ENCODE measurements at places on chromosomes 16 and 17.

- DNase-seq, result no peak
These were observed 237.3 kb downstream of the PMP22 start for GRCh38 chr17:15027853-15028252.

GRCh38 chr17:32904891-32905290, 23.1 kb upstream of the TMEM98 start:
- no peak for DNase-seq

DNA sequence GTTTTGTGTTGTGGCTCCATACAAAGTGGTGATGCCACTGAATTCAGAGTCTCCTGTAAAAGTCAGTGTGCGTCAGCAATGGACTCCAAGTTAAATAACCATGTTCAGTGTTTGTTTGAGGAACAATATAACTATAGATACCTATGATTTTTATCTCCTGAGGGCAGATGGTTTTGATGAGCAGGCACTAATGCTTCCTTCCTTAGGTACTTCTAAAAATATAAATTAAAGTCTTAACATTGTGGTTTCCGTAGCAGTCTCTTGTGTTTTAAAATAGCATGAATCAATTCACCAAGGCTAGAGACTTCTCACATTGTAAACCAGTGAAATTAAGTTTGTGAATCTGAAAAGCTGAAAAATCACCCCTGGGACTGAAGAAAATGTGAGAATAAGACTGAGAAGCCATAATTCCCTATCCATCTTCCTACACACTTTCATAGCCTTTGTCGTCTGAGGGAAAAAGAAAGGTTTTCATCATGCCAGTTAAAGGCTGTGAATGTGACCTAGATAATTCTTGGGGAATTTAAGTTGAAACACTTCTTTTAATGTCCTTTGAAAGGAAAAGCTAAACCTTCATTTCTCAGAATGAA, 1502.9 kb downstream of the CDH11 start:
- DNase-seq, result no peak

DNA sequence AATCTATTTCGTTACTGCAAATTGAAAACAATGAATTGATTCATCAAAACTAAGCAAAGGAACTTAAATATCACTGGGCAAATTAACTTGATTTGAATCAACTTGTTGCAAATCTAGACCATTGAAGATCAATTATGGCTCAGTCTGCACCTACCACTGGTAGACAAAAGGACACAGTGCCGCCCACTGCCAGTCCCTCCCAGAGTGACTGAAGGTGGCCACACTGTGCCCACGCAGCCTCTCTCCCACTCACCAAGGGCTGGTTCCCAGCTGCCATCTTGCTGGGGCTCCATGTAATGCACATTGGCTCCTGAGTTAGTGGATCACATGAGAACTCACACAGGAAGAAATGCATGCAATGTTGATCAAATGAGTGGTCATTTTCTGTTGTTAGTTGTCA, 78.1 kb downstream of the PLXDC1 start:
- no peak for DNase-seq

GRCh38 chr16:4679850-4680636, 13.3 kb upstream of the NUDT16L1 start:
- DNase-seq, result no peak

DNA sequence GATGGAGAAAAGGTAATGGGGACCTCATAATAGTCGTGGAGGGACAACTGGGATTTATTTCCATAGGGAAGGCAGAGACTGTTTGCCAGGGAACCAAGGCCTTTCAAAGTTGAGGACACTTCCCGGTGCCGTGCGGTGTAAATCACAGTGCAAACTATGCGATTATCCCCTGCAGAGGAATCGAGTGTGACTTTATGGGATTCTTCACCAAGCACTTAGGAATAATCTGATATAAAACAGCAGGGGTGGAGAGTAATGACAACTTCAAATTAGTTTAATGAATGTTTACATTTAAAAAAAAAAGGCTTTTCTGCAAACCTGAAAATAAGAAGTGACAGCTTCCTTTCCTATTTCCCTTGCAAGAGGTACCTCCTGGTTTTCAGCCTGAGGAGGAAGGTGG, 538.2 kb downstream of the MAF start:
- DNase-seq, result no peak

DNA sequence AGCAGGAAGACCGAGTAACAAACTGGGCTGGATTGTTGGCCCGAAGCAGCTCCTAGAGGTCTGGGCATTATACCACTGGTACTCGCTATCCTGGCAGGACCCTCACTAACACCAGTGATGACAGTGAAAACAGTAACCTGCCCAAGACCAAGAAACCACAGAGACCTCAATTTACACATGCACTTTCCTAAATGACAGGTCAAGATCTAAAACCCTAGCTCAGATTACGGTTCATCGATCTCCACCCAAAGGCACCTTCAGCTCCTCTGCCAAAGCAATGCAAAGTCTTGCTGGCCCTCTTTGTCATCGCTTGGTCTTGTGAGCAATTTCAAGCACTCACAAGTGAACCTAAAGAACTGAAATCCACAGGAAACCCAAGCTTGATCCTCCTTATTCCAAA, 1.5 kb downstream of the PIP4K2B start:
- DNase-seq, result no peak

DNA sequence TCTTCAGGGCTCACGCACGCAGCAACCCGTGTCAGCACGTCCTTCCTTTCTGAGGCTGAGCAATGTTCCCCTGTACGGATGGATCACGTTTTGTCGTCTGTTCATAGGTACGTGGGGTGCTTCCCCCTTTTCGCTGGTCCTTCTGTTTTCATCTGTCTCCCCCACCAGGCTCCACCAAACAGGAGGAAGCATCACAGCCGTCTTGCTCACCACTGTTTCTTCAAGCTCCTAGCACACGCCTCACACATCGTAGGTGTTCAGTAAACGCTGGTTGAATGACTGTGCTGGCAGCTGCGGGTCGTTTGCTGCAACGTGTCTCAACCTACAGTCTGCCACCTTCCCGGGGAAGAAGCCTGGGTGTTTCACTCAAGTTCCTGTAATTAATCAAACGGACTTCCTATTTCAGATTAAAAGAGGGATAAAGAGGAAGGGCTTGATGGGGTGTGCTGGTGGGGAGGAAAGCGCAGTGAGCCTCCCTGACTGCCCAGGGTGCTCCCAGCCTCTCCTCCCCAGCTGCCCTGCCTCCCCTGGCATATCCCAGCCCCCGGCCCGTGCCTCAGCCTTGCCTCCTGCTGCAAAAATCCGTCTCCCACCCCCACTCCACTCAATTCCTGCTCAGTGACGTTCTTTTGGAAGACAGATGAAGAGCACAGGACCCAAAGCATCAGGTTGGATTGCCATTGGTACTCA, 76.7 kb upstream of the DOC2B start:
- no peak for DNase-seq

DNA sequence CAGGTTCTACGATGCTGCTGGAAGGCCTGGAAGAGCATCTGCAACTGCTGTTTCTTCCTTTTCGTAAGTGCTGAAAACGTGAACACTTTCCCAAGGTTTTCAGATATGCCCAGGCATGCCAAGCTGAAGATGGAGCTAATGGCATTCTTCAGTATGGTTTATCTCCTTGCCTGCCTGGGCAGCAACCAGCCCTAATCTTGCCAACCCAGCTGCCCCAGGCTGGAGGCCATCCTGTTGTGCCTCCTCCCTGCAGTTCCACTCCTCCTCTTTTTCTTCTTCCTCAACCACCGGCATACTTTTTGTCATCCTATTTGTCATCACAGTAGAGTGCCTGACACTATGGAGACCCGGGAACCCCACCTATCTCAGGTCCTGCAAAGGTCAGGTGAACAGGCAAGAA, 1849.3 kb downstream of the TP53TG3F start:
- DNase-seq, result no peak

DNA sequence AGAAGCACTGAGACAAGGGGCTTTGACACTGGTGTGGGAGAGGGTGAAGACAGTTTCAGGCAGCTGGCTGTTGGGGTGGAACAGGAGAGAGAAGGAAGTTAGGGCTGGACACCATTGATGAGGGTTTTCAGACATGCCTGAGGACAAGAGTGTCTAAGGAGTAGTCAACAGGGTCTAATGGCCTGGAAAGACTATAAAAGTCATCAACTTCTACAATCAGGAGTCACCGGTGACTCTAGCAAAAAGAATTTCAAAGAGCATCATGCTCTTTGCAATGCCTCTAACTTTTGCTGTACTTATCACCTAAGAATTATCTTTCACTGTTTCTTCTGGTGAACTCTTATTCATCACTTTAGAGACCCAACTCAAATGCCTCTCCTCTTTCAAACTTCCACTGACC, 213.9 kb downstream of the C16orf78 start:
- DNase-seq, result no peak

GRCh38 chr16:87747626-87748414, 18.0 kb downstream of the KLHDC4 start:
- no peak for DNase-seq

DNA sequence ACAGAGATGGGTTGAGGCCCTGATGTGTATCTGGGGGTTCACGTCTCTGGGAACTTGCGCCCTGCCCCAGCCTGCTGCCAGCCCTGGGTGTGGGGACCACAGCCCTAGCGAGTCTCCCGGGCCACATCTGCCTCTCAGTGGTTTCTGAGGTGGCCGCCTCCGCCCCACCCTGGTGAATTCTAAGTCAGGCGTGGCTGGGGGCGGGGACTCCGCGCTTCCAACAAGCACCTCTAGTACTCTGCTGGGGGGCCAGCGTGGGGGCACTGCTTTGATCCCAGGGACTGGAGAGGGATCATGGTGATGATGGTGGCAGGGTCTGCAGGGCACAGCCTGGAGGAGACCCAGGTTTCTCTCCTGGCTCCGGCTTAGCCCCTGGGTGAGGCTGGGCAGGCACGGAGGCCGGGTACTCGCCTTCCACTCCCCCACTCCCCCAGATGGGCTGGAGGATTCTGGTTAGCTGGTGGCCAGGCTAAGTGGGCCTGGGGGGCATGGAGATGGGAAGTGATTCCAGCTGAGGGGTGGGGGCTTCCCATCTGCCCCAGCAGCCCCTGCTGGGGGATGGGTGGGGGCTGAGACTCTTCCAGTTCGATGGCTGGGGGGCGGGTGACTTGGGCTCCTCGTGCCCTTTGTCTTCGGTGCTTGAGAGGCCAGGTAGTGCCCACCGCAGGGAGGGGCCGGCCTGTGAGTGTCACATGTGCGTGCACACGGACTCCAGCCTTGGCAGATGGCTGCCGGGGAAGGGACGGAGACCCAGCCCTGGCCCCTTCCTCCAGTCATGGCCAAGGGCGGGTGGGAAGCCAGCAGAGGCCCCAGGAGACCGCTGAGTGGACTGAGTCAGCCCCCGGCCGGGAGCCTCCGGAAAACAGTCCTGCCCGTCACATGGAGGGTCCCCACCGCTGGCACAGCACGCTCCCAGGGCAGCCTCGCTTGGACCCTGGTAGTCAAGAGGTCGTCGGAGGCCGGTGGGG, 3.9 kb downstream of the GLIS2 start:
- no peak for DNase-seq

DNA sequence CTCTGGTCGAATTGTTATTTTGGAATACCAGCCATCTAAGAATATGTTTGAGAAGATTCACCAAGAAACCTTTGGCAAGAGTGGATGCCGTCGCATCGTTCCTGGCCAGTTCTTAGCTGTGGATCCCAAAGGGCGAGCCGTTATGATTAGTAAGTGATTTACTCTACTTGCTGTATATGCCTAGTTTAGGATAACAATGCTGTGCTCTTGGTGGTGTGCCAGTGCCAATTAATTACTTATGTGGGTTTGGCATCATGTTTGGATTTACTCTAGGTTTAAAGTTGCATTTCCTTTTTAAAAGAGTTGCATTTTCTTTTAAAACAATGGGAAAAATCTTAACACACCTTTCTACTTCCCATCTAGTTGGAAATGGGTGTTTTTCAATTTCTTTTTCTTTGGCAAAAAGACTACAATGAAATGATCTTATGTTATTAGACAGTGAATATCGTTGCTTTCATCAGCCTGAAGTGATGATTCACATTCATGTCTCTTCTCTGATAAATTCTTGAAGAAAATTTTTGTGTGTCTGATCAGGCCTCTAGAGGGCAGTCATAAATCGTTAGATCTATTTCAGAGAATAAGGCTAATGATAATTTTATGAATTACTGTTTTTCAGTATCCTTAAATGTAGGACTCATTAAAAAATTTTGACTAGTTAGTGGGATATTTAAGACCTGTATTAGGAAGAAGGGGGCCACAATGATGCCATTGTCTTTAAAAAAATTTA, 5.6 kb downstream of the SF3B3 start:
- peak; percentile 68 for DNase-seq

DNA sequence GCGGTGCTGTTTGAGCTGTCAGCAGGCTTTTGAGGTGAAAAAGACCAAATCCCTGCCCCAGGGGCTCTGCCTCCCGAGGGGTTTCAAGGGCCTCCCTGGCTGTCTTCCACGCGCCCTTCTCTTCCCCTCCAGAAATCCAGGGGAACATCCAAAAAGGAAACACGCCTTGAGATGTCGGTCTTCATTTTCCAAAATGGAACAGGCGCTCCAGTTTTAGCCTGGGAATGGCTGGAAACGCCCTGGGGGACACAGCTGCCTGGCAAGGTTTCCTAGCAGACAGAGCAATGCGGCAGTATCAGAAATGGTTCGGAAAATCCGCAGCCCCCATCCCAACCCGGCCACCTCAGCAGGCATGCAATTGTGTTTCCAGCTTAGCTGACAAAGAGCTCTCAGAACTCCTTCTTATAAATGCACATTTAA, 16.6 kb upstream of the LITAF start:
- no peak for DNase-seq

DNA sequence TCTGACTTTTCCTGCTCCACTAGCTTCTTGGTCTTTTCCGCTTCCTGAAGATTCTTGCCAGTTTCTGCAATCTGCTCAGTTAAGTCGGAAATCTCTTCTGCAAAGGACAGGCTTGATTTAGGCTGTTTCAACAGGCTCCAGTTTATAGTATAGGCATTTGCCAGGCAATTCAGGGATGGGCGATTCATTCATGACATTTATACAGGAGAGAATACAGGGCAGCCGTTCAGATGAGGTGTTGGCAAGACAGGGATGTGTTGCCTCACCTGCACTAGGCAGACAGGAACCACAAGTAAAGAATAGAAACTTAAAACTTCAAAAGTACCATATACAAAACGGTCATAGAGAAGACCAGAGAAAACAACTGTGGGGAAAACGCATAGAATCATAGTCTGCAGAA, 61.7 kb downstream of the MYH13 start:
- DNase-seq, result no peak

DNA sequence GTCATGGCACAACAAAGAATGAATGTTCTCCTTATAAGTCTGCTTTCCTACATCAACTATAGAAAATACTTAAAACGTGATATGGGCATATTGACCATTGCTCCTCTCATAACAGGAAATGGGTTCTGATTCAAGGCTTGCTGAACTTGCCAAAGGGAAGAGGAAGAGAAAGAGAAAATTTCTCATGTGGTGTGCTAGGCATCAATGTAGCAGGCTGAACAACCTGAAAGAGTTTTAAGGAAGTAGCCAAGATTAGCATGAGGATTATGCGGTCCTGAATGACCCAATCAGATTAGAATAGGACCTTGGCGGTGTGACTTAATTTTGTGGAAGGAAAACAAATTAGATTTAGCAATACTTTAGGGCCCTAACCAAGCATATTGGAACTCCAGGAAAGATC, 617.7 kb upstream of the CDH11 start:
- no peak for DNase-seq

GRCh38 chr16:25988084-25988483, 296.3 kb downstream of the HS3ST4 start:
- DNase-seq, result no peak

- DNase-seq, result no peak
These were observed 490.9 kb downstream of the SHISA9 start for GRCh38 chr16:13392341-13392740.

GRCh38 chr17:78351449-78352006, 8.3 kb downstream of the SOCS3 start:
- DNase-seq, result peak; percentile 97
